ENCODE measurements at places on chromosomes 3 and 15. TPM values are rescaled to one million over a fixed set of nuclear protein-coding genes. Genes with fewer than 3 reads are reported as not detected.

The GOLGA8T gene
- total RNA-seq = not detected

The ERICH6 gene
- total RNA-seq = not detected

The RARRES1 gene
- total RNA-seq = 1,195 TPM

DNA sequence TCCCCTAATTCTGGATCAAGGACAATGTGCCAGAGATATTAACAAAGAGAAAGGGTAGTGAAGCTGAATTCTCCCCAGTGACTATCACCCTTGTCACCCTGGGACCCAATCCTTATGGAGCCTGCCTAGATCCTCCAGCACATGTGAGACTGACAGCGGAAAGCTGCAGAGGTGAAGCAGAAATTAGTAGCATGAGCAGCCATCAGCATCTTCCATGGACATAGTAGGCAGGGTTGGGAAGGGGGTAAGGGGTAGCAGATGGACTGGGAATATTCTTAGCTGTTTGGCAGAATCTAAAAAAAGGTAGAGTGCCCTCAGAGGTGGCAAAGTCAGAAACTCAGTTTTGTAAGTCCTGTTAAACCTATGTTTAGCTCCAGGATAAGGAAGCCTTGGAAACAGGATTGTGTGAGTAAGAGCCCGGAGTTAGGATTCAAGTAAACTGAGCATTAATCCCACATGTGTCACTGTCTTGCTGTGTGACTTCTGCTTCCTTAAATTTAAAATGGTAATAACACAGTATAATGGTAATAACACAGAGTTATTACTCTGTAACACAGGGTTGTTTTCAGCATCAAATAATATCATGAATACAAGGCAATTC lies 14.5 kb downstream of the GOLIM4 start:
- DNase-seq = no peak

DNA sequence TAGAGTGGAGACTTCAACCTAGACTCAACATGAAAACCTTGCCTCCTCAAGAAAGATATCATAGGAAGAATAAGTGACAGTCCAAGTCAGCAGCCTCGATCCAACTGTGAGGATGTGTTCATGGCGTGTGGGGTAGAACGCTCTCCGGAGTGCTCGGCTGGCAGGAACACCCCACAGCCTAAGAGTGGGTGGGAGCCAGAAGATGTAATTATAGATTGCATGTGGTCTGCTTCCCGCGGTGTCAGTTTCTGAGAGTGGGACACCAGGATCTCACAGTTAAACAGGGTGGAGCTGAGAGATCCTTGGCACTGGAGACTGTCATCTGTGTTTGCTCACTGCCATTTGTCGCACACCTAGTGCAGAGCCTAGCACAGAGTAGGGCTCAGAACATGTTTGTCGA lies 158.0 kb downstream of the CTNNB1 start:
- DNase-seq = no peak

- DNase-seq = no peak
Observed at GRCh38 chr3:123817413-123817812, 66.7 kb downstream of the MYLK start.

DNA sequence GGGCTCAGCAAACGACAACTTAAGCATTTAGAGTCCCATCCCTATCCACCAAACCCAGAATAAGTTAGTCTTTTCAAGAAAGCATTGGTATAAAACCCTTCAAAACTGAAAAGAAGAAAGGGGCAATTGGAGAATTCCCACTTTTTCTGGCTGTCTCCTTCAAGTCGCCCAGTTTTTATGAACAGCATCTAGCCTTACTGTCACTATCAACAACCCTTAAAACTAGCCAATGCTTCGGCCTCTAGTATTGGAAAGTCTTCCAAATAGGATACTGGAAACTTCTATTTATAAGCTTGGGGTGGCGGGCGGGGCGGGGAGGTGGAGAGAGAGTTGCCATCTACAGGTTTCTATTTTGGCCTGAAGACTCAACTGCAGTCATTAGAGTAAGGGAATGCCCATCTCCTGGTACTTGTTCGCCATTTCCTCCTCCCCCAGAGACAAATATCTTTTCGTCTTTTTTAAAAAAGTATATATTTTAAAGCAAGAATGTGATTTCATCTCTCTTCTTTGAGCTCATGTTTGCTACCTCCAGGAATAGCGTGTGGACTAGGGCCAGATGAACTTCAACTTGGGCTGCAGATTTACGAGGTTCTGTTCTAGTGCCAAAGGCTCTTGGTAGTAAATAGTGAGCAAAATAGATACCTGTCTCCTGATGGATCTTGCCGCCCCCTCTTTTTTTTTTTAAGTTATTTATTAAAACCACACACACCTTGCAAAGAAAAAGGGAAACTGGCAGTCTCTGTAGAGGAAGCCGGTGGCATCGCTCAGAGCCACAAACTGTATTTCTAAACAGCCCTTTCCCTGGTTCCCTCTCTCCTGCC lies 2.7 kb downstream of the BCL6 start:
- DNase-seq = no peak

Data from Calu3 (cell line).